EL (cell line): ENCODE measurements at places on chromosomes 3 and 15.

- no peak for DNase-seq
These were observed 523.6 kb downstream of the OCA2 start for GRCh38 chr15:27575521-27575920.

DNA sequence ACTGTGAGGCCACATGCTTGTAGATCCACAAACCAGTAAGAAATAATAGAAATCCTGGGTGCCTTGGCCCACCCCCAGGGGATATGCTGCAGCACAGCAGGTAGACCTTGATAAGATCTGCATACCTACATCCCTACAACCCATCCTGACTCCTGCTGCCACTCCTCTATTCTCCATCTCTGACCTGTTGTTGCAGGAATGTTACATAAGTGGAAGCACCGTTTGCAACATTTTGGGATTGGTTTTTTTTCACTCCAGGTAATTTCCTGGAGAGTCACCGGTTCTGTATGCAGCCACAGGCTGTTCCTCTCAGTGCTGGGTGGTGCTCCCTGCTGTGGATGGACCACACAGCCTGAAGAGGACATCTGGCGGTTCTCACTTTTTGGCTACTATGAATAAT is 16.1 kb upstream of the CSPG5 start:
- DNase-seq = no peak

DNA sequence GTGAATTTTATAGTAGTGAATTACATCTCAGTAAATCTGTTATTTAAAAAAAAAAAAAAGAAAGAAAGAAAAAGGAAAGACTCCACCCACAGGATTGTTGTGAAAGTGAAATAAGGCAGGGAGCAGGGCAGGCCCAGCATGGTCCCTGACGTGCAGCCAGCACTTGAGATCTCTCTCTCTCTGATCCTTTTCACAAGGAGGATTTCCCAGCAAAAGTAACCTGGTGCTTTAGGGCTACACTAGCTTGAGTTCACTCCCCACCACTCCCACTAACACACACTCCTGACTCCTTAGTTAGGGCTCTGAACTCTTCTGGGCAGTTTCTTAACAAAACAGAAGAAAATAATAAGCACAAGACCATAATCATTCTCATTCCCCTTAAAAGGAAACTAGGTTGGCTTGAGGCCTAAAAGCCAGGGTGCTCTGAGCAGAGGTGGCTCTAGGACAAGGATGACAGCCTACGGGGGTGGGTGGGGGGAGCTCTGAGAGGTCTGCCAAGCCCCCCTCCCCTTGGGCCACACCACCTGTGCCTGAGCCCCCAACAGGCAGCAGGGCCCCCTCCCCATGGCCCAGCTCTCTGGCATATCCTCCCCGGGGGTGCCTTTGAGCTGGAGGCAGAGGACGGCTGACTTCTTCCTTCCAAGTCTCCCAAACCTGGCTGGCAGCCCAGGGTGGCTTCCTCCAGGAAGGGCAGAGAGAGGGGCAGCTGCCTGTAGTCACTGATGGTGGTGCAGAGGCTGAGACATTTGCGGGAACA is 856 bp downstream of the TMEM40 start:
- peak; percentile 60 for DNase-seq

DNA sequence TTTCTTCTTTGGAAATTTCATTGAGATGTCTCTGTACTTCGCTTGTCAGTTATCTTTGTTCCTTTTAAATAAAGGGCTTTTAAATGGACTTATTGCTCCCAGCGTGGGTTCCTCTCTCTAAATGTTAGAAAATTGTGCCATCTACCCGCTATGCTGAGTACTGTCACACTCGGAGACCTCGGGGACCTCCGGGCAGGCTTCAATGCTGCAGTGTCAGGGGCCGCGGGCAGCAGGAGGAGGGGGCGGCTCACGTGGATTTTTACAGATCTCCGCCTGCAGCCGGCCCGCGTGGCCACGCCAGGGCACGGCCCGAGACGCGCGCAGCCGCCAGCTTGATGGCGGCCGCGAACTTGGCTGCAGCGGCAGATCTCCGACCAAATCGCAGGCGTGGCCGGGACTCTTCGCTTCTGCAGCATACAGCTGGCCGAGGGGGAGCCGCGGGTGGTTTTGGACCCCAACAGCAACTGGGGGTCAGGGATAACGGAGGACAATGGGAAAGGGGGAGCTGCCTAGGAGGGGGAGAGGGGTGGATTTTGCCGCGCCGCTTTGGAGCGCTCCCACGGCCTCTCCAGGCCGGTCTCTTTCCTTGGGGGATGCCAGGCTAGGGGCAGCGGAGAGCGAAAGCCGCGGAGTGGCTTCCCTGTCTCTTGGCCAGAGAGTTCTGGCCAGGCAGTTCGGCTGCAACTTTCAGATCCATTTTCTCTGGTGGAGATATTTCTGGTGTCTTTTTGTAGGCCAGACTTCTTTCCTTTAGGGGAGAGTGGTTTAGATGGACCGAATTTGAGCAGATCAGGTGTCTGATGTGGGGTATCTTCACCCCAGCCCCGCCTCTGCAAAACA is 15.3 kb downstream of the NR2F2 start:
- peak; percentile 64 for DNase-seq

DNA sequence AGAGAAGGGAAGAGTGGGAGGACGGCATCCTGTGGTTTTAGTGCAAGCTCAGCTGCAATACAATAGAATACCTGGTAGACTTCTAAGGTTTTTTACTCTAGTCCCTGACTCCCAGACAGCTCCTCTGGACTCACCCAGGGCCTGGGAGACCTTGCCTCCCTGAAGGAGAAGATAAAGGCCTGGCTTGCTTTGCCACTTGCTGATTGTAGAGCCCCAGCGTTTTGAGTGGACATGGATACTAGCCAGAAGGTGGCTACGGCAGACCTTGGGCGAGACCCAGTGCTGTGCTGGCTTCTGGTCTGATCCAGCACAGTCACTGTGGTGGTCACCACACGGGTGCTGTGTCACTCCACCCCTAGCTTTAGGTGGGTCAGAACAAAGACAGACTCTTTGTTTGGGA is 72.2 kb upstream of the TTC14 start:
- DNase-seq = no peak

GRCh38 chr15:36598529-36599177 is 19.2 kb downstream of the CDIN1 start:
- DNase-seq = no peak

DNA sequence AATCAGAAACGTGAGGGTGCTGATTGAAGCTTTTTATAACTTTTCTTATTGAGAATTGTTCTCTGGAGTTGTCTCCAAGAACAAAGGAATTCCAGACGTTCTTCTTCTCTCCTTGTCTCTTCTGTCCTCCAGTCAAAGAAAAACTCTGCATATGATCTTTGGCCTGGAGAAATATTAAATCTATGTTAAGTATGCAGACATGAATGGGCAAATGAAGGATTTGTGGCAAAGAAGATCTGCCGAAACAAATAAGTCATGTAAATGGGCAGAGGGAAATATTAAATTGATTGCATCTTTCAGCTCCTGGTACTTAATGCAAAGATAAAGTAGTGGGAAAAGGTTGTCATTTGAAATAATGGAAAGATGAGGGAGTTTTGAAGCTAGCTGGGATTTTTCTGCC is 74.9 kb downstream of the IGF1R start:
- DNase-seq = no peak

DNA sequence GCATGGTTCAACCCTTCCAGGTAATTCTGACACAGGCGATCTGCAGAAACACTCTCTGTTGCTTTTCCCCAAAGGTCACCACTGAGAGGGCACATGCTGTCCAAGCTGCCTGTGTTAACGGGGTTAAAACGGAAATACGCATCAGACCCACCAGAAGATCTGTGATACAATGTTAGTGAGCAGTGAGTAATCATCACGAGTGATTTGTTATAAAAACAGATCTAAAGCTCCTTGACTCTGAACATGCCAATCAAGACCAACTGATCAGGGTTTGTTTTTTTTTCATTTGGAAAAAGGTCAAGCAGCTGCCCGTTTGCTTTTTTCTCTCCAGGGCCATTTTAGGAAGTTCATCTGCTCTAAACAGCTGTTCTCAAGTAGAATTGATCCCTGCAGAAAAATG is 43.2 kb downstream of the FGF12 start:
- DNase-seq = no peak

GRCh38 chr3:35746492-35746891 is 107.2 kb downstream of the ARPP21 start:
- no peak for DNase-seq
